ENCODE measurements at places on chromosomes 7 and 10. TPM values are rescaled to one million over a fixed set of nuclear protein-coding genes. Genes with fewer than 3 reads are reported as not detected.

DNA sequence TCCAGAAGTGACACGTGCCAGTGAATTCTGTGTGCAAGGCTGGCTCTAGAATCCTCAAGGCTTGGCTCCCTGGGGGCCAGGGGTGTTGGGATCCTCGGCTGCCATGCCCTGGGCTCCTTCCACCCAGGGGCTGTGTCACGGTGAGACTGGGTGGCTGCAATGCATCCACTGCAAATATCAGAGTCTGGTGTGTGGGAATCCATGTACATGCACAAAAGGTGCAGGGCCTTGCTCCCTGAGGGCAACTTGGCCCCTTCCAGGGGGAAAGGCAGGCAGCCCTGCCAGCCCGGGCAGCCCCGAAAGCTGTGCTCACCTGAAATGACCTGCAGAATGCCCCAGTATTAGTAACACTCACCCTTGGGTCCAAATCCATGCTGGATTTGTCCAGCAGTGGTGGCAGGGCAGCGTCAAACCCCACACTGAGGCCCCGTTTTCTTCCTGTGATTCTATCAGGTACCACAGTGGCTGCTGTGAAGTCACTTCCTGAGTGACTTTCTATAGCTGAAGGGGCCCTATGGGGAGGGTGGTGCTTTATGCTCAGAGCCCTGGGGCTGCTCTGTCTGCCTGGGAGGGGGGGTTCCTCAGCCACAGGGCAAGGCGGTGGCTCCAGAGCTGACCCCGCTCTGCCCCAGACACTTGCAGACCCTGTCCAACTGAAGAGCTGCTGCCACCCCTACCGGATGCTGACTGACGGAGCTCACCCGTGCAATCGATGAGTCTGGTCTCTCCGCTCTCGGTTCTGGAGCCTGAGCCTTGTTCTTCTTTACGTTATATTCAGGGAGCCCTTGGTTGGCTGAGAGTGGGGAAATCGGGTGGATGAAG lies 317.7 kb downstream of the GLRX3 start:
- no peak for DNase-seq

The OR2F1 gene
- total RNA-seq: not detected

- DNase-seq: peak; percentile 75
Measured at GRCh38 chr10:118698421-118698820, 56.3 kb downstream of the CACUL1 start.

- DNase-seq: no peak
Measured at GRCh38 chr10:325282-325681, 190.0 kb downstream of the ZMYND11 start.

- no peak for DNase-seq
Measured at GRCh38 chr7:71801976-71802375, 610.2 kb downstream of the CALN1 start.

- DNase-seq: no peak
Measured at GRCh38 chr7:70436790-70437350, 695.1 kb upstream of the GALNT17 start.

DNA sequence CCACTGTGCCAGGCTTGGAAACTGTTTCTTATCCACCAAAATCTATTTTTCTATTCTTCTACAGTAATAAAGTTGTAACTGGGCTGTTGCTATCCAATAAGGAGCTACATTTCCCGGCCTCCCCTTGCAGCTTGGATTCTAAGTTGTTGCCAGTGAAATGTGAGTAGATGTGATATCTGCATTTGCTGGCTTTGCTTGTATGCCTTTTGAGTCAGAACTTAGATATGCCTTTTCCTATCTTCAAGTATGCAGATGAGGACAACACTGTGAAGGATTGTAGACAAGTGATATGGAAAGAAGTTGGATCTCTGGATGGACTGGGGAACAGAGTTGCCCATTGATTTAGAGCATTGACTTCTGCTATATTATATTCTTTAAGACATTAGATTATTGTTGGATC lies 236.9 kb downstream of the REEP3 start:
- no peak for DNase-seq

The TUBGCP2 gene
- total RNA-seq: 57.8 TPM

DNA sequence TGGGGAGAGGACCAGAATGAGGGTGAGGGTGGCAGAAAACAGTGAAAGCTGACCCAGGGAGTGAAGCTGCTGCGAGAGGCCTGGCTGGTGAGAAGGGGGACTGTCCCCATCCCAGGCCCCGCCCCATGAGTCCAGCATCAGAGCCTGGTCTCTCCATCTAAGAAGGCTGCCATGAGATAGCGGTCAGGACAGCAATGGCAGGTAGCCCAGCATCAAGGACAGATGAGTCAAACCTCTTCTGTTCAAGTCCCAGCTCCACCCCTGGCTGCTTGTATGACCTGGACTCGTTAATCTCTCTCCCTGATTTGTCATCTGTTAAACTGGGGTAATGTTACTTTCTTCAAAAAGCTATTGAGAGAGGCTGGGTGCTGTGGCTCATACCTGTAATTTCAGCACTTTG lies 22.2 kb downstream of the GPNMB start:
- DNase-seq: no peak

DNA sequence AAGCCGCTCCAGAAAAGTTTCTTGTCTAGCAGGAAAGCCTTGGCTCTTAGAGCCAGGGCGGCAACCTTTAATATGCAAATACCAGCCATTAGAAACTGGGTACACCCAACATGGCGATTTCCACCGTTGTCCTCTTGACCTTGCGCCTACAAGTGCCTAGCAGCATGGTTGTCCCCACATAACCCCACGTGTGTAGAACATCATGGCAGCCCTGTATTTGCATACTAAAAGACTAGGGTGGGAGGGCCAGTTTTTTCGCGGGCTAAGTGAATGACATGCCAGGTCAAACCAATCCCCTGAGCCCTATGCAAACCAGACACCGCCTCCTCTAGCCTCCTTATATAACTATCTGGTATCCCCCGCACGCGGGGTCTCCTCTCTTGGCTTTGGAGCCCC lies 58.4 kb upstream of the FZD8 start:
- no peak for DNase-seq

Data from activated naive CD8-positive, alpha-beta T cell treated with anti-CD3 and anti-CD28 coated beads for 36 hours (primary cell).